ENCODE measurements at places on chromosomes 2 and 18.

- DNase-seq: no peak
These were observed 103.6 kb upstream of the SERPINE2 start for GRCh38 chr2:224142397-224143312.

- DNase-seq: no peak
These were observed 62.1 kb downstream of the SCN3A start for GRCh38 chr2:165141601-165142354.

GRCh38 chr2:12828980-12829379, 112.2 kb downstream of the TRIB2 start:
- no peak for DNase-seq

DNA sequence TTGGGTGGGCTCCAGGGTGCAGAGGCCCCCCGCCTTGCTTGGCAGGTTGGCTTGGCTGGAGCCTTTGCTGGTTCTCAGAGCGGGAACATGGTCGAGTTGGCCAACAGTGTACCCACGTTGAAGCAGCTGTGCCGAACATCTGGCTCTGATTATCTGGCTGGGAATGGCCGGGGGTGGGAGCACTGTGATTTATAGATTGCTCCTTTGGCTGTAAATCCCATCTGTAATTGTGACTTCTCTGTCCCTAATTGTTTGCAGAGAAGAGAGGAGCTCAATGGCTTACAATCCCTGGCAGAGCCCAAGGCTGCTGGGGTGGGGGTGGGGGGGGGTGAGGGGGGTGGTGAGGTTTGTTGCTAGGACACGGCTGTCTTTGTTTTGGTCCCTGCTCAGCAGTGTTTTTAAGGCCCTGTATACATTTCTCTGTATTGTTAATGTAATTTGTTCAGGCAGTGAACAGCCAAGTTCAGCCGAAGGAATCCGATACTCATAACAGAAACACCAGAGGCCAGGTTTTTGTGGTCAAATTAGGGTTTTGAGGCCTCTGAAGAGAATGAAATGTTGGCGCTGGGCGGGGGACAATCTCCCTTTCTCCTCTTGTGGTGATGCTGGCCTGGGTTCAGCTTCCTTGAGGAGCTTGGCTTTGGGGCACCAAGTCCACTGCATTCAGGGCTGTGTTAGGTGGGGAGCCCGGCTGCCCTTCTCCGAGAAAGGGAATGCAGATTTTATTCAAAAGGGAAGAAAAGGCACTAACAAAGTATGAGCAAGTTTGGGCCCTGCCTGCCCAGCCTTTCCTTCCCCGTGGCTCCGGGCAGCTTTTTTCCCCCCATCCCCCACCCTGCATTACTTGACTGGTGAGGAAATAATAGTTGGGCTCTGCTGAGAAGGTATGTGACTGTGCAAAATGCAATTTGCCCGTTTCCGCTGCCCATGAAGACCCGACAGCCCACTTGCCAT, 82.5 kb downstream of the TCF7L1 start:
- DNase-seq: no peak

DNA sequence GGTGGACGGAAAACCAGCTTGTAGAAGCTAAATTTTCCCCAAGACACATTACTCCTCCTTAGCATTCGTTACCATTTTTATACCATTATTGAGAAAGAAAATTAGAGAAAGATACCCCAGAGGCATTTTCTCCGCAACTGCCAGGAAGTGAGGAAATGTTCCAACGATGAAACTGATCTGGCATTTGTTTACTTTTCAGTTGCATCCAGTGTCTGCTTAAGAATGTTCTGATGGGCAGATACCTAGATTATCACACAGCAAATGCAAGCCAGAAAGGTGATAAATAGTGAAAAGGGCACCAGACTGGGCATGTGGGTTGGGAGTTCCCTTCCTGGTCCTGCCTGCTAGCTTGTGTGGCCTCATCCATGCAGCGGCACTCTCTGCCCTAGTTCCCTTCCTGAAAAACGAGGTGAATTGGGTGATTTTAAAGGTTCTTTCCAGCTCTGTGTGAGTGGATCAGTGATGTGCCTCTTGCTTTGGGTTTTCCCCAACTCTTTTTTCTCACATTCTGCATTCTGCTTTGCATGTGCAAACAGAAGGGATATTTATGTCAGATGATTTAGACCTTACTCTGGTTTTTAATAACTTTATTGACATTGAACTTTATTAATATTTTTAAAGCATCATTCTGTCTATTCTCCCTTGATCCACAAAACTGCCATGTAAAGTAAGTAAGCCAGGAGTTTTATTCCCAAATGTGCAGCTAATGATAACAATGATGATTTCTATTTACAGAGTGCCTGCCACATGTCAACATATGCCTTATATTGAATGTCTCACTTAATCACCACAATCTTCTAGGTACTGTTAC, 139.6 kb downstream of the INSIG2 start:
- no peak for DNase-seq

- no peak for DNase-seq
These were observed 97.7 kb downstream of the TWIST2 start for GRCh38 chr2:238945433-238946150.

DNA sequence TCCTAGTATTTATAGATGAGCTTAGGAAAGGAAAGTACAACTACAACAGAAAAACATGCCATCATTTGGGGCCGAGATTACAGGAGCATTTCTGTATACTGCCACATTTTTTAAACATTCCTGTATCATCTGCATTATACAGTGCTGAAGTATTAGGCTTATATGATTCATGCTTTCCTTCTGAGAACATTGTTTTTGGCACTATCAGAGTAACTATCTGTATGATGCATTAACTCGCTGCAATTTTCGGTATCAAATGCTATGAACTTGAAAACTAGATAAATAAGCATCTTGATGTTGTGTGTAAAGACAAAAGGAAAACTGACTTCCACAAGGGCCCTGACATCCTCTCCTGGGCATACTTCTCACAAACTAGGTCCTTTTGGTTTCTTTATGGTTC, 102.0 kb downstream of the RIT2 start:
- no peak for DNase-seq

DNA sequence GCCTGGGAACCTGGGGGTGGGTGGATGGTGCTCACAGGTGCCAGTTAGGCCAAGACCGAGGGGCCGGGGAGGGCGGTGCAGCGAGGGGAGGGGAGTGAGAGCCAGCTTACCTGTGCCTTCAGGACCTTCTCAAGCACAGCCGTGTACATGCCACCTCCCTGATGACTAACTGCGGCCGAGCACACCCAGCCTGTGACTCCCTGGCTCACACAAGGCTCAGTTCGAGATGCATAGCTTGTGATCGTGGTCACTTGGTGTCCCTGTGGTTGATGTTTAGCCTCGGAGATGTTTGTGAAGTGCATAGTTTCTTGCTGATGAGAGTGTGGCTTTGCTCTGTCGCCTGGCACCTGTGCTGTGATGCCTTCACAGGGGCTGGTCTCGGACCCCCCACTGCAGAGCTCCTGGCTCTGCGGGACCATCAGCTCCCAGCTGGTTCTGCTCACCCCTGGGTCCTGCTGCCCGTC, 84.5 kb upstream of the ODC1 start:
- no peak for DNase-seq

DNA sequence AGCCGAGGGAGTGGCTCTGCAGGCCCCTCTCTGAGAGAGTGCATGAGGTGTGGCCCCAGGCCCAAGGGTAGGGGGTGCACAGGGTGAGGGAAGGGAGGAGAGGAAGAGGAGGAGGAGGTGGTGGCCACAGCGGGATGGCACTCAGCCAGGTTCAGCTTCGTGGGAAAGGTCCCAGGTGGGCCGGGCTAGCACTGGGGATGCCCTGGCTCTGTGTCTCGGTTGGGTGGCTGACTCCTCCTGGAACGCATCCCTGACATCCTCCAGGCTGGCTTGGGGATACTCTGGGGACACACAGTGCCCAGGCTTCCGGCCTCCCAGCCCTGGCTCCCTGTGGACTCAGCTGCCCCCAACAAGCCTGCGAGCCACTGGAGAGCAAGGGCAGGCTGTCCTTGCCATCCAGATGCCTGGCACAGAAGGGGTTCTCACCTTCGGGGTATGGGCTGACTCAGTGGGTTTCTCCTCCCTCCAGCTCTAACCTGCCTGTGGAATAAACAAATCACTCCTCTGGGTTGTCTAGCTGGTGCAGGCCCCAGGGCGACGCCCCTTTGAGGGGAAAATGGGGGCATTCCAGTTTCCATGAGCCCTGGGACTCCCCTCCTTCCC, 582 bp upstream of the ZAP70 start:
- DNase-seq: no peak

DNA sequence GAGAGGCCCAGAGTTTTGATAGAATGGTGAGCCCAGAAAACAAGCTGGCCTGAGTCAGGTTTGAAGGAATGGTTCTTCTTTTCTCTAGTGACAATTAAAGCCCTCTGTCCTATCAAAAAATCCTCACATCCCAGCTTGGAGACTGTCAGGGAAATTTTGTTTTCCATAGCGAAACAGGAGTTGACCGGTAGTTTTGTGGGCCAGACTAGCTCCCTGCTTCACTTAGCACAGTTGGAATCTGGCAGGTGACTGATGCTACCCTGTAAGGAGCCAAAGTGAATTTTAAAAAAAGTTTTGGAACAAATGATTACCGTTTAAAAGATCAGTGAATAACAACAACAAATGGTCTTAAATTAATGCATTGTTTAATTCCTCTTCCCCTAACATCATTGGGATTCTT, 6.7 kb downstream of the NAB1 start:
- DNase-seq: no peak

- DNase-seq: no peak
These were observed 62.5 kb downstream of the HDLBP start for GRCh38 chr2:241252778-241253475.

DNA sequence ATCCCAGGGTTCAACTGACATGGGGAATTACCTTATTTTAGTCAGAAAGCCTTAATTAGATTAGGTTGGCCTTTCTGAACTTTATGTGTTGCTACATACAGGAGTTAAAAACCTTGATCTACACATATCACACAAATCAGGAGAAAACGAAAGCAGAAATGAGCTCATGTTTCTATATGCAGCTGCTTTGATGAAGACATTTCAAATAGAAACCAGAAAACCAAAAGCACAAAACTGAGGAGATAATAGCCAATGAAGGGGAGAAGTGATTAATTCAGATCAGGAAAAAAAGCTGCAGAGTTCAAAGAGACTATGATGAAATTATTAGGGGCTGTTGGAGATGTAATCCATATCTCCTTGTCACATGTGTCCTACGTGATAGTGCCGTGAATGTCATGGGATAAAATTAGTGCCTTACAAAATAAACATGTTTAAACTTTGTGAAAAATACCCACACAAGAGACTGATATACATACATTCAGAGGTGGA, 255.0 kb downstream of the CAMKMT start:
- DNase-seq: no peak

GRCh38 chr2:132951008-132951714, 281.2 kb upstream of the LYPD1 start:
- no peak for DNase-seq

- no peak for DNase-seq
These were observed 336.4 kb downstream of the EIPR1 start for GRCh38 chr2:3041246-3041645.

- DNase-seq: no peak
These were observed 55.5 kb downstream of the ARHGAP28 start for GRCh38 chr18:6785001-6785400.

DNA sequence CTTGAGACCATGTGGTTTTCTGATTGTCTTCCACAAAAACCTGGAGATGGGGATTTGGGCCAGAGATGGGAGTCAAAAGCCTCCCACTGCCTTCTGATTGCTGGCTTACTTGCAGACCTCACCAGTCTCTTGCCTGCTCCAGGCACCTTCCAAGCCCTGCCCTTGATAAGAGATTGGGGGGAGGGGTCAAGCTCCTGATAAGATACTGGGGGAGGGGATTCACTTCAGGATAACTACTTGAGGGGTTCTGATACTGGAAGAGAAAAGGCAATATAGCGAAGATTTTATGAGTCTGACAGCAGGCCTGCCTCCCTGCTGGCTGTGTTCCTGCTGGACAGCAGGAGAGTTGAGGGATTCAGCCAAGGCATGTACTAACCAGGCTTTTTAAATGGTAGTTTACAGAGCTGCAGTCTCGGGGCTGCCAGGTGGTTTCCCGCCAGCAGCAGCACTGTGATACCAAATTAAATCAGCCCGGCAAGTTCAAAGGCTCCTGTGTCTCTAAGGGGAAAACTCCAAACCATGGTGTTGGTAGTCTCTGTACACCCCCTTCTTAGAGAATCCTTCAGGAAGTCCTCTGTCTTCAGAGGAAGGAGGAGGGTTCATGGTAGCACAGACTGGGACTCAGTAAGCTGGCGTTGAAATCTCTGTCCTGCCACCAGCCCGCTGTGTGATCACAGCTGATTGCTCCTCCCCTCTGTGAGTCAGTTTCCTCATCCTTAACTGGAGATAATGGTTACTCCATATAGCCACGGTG, 58.3 kb downstream of the FBXO36 start:
- no peak for DNase-seq

DNA sequence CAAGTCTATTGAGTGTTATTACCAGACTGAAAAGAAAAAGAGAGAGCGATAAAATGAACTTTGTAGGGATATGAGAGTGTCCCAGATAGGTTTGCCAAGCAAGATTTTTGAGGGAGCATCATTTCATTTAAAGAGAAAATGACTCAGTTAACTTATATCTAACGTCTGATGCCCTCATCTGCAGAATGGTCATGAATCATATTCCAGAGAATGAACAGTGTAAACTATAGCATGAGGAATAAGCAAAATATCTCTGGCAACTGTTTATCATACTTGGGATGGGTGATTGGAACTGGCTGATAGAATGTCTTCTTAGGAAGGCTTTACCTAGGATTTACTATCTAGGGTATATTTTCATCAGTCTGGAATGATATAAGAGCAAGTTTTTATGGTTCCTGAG, 289.4 kb downstream of the CMPK2 start:
- no peak for DNase-seq

DNA sequence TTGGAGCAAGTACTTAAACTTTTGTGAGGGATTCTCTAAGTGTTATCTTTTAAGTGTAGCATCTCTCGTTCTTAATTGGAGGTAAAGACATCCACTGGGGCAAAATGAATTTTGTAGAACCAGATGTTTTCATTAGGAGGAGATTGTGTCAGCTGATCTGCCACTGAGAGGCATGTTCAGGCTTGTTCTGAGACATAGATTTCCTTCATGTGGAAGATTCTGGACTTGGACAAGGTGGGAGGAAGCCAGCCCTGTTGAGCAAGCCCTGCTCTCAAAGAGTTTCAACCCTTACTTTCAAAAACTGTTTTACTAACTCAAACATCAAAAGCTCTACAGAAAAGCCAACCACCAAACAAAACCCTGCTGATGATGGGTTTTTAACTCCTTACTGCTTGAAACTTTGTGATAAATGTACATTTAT, 6.5 kb downstream of the MAP4K4 start:
- DNase-seq: no peak

- no peak for DNase-seq
These were observed 130.9 kb upstream of the PELI1 start for GRCh38 chr2:64275174-64275466.

DNA sequence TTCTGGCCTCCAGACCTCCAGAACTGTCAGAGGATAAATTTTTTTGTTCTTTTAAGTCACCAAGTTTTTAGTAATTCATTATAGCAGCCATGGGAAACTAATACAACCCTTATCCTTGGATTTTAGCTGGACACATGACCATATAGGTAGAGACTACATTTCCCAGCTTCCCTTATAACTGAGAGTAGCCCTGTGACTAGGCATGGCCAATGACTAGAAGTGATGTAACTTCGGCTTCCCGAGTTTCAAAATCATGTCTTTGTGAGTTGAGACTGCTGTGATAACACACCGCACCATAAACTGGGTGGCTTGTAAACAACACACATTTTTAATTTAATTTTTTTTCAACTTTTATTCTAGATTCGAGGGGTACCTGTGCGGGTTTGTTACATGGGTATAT, 134.0 kb upstream of the SERTAD2 start:
- no peak for DNase-seq

- no peak for DNase-seq
These were observed 706 bp downstream of the AGPS start for GRCh38 chr2:177393203-177393755.
